ENCODE measurements at places on chromosomes 5 and 9.

- no peak for DNase-seq
These were observed 7.9 kb downstream of the FCN1 start for GRCh38 chr9:134909511-134910481.

DNA sequence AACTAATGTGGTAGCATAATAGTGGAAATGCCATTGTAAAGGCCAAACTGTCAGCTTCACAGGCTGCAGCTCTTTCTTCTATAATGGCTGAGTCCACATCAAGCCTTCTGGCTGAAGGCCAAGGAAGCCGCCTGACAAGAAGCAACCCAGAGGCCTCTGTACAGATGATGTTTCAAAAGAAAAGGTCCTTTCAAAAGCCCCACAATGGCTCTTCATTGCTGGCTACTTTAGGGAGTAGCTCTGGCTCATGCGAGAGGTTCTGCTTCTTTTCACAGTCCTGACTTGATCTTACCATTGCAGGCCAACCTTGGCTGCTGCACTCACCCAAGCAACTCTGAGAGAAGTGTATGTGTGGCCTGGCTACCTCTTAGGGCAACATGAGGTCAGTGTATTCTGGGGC, 54.5 kb upstream of the EQTN start:
- no peak for DNase-seq

GRCh38 chr5:7488734-7489133, 92.8 kb downstream of the ADCY2 start:
- DNase-seq: no peak

GRCh38 chr5:74633695-74634094, 6.8 kb downstream of the ENC1 start:
- DNase-seq: no peak

- DNase-seq: no peak
These were observed 15.2 kb downstream of the TSTD2 start for GRCh38 chr9:97617939-97618416.

- no peak for DNase-seq
These were observed 61.4 kb downstream of the C5orf15 start for GRCh38 chr5:133907075-133907474.

- no peak for DNase-seq
These were observed 3.4 kb upstream of the DCTN4 start for GRCh38 chr5:150762211-150762610.

GRCh38 chr9:93077811-93078210, 18.2 kb upstream of the CARD19 start:
- DNase-seq: no peak

GRCh38 chr9:68805890-68806517, 101.0 kb downstream of the PIP5K1B start:
- DNase-seq: no peak

DNA sequence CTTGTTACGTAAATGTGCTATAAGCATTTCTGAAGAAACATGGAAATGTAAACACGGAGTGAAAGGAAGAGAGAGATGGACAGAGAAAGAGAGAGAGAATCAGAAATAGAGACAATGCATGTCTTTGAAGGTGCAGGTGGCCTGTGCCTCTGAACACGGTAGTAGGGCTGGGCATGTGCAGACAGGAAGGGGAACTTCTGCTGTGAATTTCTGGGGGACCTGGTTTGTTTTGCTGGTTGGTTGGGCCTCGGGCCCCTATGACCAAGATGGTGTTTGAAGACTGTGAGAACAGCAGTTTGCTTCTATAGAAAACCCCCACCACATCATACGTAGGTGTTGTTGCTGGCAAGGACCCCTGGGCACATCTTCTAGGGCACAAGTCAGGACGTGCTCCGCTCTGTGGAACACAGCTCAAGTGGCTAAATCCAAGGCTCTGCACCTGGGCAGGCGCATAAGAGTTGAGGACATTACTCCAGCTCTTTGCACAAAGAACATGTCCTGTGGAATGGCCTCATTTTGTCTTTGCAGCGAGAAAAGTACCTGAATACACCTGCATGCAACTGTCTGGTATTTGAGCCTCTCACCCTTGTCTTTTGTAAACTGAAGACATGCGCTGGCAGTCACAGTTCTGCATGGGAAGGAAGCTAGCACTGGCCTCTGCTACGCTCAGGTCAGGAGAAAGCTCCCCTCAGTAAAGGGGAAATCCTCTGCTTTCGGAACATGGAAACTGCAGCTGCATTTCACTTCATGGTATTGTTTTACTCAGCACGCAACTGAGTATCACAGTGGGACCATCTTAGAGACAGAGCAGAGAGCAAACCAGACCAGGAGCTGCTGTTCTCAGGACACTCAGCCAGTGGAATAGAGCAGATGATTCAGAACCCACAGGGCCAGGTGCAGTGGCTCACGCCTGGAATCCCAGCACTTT, 2.7 kb downstream of the OR2V2 start:
- DNase-seq: no peak

GRCh38 chr5:106825374-106825773, 845.4 kb downstream of the EFNA5 start:
- no peak for DNase-seq

GRCh38 chr5:74423383-74423782, 217.1 kb downstream of the ENC1 start:
- DNase-seq: no peak

DNA sequence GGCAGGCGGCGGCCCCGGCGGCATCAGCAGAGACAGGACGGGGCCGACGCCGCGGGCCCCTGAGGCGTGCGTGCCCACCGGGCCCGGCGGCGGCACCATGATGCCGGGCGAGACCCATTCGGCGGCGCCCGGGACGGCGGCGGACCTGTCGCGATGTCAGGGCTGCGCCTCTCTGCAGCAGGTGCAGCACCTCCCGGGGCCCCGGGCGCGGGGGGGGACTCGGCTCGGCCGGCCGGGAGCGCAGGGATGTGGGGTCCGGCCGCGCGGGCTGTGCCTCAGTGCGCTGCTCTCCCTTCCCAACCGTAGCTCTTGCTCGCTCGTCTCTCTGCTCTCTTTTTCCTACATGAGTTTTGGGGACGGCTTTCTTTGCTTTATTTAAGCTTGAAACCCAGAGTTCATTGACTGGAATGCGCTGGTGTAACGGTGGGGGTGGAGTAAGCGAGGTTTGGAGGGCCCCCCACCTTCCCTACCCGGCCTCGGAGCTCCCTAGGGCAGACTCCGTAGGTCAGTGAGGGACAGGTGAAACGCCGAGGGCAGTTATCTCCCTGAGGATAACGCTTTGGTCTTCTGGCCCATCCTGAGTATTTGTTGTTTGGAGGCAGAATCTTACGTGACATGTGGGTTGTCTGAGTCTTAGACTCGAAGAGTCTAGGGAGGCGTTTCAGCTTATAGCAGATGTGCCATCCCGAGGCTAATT, 490 bp downstream of the ICE1 start:
- no peak for DNase-seq

GRCh38 chr9:567747-568305, 273.7 kb upstream of the DMRT1 start:
- DNase-seq: no peak

DNA sequence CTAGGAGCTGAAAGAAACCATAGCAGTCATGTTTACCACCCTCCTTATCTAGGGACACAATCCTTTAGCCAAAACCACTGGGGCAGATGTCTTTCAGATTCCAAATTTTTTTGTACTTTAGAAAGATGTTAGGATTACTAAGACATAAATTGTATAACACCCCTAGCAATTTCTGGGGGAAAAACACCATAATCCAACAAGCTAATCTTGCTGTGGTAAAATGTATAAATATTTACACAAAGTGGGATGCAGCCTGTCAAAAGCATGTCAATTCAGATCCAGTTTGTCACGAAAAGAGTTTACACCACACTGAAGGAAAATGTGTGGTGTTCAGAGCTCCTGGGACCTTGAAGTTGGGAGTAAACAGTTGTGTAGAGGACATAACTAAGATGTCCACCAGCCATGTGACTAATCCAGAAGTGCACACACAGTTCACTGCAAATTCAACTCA, 274.3 kb downstream of the ADAMTSL1 start:
- no peak for DNase-seq

- DNase-seq: no peak
These were observed 29.4 kb downstream of the OLFM1 start for GRCh38 chr9:135116881-135117280.

DNA sequence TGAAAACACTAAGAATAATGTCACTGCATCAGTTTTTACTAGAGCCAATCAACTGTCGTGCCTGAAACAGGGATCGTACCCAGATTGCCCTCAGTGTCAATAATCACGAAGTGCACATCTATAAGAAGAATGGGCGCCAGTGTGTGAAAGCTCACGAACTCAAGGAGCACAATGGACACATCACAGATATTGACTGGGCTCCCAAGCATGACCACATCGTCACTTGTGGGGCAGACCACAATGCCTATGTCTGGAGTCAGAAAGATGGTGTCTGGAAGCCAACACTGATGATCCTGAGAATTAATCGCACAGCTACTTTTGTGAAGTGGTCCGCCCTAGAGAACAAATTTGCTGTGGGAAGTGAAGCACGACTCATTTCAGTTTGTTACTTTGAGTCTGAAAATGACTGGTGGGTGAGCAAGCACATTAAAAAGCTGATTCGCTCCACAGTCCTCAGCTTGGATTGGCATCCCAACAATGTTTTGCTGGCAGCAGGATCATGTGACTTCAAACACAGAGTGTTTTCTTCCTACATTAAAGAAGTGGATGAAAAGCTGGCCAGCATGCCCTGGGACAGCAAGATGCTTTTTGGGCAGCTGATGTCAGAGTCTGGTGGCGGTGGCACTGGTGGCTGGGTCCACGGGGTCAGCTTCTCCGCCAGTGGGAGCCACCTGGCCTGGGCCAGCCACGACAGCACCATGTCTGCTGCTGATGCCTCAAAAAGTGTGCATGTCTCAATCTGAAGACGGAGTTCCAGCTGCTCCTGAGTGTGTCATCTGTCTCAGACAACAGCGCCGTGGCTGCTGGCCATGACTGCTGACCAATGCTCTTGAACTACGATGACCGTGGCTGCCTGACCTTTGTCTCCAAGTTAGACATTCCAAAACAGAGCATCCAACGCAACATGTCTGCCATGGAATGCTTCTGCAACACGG, 32.2 kb downstream of the NSA2 start:
- DNase-seq: no peak

- no peak for DNase-seq
These were observed at the start of gene TPM2 for GRCh38 chr9:35689542-35690293. TSS of gene TPM2 (minus strand) at chr9:35689925. CDS start at chr9:35689817, 108 bp downstream.

GRCh38 chr5:153793699-153794098, 245.0 kb downstream of the FAM114A2 start:
- no peak for DNase-seq

- DNase-seq: no peak
These were observed at the start of gene PDLIM4 for GRCh38 chr5:132257131-132258101. TSS of gene PDLIM4 (plus strand) at chr5:132257696. CDS start at chr5:132257735, 39 bp downstream.

GRCh38 chr5:32589416-32589815, 4.1 kb downstream of the SUB1 start:
- DNase-seq: no peak

DNA sequence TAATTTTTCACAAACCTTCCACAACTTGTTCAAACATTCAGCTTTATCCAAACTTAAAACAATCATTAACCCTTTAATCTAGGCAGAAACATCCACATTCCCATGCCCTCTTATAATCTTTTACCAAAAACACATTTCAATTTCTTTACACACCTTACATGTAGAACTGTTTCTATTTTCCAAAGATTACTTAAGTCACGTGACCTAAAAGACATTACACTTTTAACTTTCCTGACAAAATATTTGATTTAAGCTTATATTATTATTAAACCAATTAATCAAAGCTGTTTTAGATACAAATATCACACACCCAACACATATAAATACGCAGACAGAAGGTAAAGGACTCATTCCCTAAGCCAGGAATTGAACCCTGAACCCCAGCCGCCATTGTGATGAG, 21.0 kb upstream of the MRPS30 start:
- no peak for DNase-seq

DNA sequence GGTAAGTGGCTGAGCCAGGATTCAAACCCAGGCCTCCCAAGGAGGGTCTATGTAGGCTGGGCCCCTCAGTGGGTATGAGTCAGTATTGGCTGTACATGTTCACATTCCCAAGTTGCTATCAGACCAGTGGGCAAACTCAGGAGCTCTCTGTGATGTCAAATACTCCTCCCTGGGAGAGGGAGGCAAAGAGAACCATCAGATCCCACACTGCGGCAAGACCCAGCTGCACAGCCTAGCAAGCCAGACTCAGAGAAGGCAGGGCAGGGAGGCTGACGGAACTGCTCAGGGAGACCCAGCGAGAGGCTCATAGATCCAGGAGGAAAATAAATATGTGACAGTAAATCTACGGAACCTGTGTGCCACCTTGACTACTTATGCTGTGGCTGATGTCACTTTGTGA, 42.6 kb upstream of the SAP30L start:
- no peak for DNase-seq

- no peak for DNase-seq
These were observed 92.6 kb downstream of the TENT4A start for GRCh38 chr5:6805841-6806240.

GRCh38 chr5:164358531-164359259, 853.3 kb downstream of the MAT2B start:
- DNase-seq: no peak

GRCh38 chr5:177553671-177554429, 513 bp downstream of the FAM193B start:
- DNase-seq: peak; percentile 67

DNA sequence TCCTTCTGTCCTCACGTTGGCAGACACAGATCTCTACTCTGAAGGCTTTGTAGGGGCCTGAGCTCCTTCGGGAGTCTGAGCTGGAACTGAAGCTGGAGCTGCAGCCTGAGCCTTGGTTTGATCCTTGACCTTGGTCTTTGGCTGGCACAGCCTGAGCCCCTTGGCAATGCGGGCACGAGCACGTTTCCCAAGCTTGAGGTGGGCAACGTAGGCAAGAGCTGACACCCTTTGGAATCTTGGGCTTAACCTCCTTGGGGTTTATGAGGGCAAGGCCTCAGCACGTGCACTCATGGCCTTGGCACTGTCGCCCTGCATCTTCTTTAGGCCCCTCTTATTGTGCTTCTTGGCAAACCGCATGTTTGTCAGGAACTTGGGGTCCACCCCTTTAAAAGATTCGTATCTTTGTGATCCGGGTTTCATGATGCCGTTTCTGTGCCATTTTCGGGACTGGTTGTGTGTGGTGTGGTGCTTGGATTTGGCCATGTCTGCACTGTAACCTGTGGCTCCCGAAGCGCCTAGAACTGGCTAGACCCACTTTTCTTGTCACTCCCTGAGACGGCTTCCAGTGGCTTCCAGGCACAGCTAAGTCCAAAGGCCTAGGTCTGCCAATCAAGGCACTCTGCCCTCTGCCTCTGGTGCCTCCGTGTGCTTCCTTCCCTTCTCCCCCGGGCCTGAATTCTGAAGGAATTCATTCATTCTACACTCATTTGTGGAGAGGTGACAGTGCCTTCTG, 1.4 kb downstream of the SUSD1 start:
- no peak for DNase-seq

- no peak for DNase-seq
These were observed at the start of gene VCAN for GRCh38 chr5:83471405-83472212. TSS of gene VCAN (plus strand) at chr5:83471744. CDS start at chr5:83483519, 11,775 bp downstream.

GRCh38 chr9:81317223-81317622, 372.1 kb downstream of the TLE1 start:
- no peak for DNase-seq

DNA sequence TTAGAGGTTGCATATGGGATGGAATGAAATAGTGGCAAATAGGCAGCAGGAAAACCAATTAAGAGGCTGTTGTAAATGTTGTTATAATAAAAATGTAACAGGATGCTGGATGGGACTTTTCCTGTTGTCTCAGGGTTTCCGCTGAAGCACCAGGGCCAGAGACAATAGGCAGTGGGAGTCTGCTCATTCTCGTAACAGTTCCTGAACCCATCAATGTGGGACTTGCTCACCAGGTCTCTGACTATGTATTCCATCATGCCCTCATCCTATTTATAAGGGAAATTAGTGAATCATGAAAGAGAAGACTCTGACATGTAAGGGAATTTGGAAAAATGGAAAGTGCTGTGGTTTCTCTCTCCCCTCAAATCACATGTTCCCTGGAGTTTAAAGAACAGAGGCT, 23.5 kb upstream of the SSBP2 start:
- no peak for DNase-seq

- DNase-seq: no peak
These were observed 7.2 kb downstream of the TBCA start for GRCh38 chr5:77768978-77769377.
